ENCODE measurements at places on chromosomes 16 and 17.

GRCh38 chr16:59634004-59634579, 900.0 kb upstream of the GOT2 start:
- no peak overlapping the region for H3K27ac ChIP-seq
- H3K4me3 ChIP-seq = no peak overlapping the region
- no peak for DNase-seq

DNA sequence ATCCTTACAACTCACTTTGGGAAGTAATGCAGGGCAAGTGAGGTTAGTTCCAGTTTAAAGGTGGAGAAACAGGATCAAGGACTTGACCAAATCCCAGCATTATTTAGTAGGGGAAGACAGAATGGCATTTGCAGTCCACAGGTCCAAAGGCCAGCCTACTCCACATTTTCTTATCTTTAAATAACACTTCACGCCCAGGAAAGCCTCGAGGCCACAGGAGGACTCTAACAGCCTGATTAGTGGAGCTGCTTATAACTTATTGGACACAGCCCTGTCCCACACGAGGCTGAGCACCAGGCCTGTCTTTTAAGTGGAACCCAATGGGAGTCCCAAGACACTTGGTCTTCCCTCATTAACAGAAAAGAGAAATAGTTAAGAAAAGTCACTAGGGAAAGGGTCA, 12.1 kb upstream of the HYDIN start:
- H3K4me3 ChIP-seq = no peak overlapping the region
- DNase-seq = no peak
- H3K4me1 ChIP-seq = no peaks in the 10 kb centered on the region
- H3K27me3 ChIP-seq = peaks cover 11% of the 10 kb centered on the region
- H3K36me3 ChIP-seq = no peaks in the 10 kb centered on the region

GRCh38 chr17:6054372-6054771, 15.8 kb upstream of the WSCD1 start:
- H3K4me3 ChIP-seq = no peak overlapping the region
- H3K36me3 ChIP-seq = no peaks in the 10 kb centered on the region
- H3K27me3 ChIP-seq = peaks cover 6% of the 10 kb centered on the region
- no peak overlapping the region for H3K27ac ChIP-seq
- DNase-seq = peak; percentile 4

- no peak for DNase-seq
- peaks cover 2% of the 10 kb centered on the region for H3K36me3 ChIP-seq
- peak overlapping the region; percentile 100 for H3K27ac ChIP-seq
- peaks cover 71% of the 10 kb centered on the region for H3K4me1 ChIP-seq
- H3K4me3 ChIP-seq = no peak overlapping the region
- no peaks in the 10 kb centered on the region for H3K27me3 ChIP-seq
Measured at GRCh38 chr17:49219987-49220386, 9.5 kb downstream of the ABI3 start.

DNA sequence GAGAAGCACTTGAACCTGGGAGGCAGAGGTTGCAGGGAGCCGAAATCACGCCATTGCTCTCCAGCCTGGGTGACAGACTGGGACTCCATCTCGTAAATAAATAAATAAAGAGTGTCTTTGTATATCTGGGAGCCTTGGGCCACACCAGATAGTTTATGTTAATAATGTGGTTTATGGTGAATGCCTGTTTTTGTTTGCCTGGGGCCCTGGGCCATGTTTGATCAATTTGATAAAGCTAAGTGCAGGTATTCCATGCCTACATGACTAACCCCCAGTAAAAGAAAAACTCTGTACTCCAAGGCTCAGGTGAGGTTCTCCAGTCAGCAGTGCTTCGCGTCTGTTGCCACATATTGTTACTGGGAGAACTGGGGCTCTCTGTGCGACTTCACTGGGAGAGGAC, 15.1 kb downstream of the SCIMP start:
- H3K4me3 ChIP-seq = no peak overlapping the region
- no peak for DNase-seq
- H3K27ac ChIP-seq = no peak overlapping the region
- H3K27me3 ChIP-seq = no peaks in the 10 kb centered on the region

DNA sequence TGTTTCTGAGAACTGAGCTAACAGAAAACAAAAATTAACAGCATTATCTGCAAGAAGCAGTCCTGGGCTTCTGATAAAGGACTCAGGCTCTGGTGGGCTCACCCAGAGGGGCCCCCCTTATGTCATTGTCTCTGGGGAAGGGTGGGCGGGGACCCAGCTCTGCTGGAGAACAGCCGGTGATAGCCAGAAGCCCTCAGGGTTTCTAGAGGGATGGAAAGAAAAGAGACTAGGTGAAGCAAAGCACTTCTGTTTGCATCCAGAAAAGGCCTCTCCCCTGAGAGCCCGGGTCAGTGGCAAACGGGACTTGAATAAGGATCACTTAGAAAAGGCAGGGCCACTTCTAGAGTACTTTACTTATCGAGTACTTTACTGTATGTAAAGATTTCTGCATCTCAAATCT, 7.0 kb upstream of the CDC42EP4 start:
- H3K27me3 ChIP-seq = no peaks in the 10 kb centered on the region
- H3K4me1 ChIP-seq = no peaks in the 10 kb centered on the region
- H3K27ac ChIP-seq = no peak overlapping the region
- H3K4me3 ChIP-seq = no peak overlapping the region
- H3K36me3 ChIP-seq = no peaks in the 10 kb centered on the region

DNA sequence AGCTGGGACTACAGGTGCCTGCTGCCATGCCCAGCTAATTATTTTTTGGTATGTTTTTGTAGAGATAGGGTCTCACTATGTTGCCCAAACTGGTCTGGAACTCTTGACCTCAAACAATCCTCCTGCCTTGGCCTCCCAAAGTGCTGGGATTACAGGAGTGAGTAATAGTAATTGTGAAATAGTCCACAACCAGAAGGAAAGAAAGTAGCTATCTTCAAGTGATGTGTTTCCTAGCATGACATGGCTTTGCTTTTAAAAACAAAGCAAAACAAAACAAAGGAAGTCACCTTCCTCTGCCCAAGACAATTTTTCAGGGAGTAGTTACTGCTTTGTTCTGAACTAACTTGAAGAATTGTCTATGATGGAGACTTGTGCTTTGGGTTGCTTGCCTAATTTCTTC, 27.0 kb downstream of the ATP6V0A1 start:
- peaks cover 14% of the 10 kb centered on the region for H3K36me3 ChIP-seq
- H3K4me1 ChIP-seq = peaks cover 44% of the 10 kb centered on the region
- no peak overlapping the region for H3K4me3 ChIP-seq
- H3K27me3 ChIP-seq = peaks cover 10% of the 10 kb centered on the region
- DNase-seq = no peak

GRCh38 chr16:89187032-89187769, 13.1 kb downstream of the SLC22A31 start:
- no peaks in the 10 kb centered on the region for H3K36me3 ChIP-seq
- no peaks in the 10 kb centered on the region for H3K27me3 ChIP-seq
- no peak for DNase-seq
